Stimulated activated CD8-positive, alpha-beta memory T cell treated with anti-CD3 and anti-CD28 coated beads, Interleukin-4, amount 100 ng/mL, for 1 hour (primary cell): ENCODE measurements at places on chromosomes 4 and X.

DNA sequence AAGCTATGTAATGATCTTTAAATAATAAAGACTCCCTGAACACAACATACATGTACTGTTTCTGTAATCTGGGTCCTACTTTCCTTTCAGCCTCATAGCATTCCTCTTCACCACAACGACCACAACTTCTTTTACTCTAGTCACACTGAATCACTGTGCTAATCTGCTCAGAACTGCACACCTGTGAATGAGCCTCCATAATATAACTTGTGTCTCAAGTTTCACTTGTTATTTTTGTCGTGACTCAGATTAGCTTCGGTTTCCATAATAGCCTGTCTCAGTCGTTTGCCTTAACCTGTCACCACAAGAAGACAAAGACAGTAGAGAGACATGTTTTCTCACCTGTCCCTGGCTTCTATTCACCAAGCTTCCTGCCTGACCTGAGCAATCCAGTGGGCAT lies 61.8 kb downstream of the MAGED1 start:
- no peak for DNase-seq

DNA sequence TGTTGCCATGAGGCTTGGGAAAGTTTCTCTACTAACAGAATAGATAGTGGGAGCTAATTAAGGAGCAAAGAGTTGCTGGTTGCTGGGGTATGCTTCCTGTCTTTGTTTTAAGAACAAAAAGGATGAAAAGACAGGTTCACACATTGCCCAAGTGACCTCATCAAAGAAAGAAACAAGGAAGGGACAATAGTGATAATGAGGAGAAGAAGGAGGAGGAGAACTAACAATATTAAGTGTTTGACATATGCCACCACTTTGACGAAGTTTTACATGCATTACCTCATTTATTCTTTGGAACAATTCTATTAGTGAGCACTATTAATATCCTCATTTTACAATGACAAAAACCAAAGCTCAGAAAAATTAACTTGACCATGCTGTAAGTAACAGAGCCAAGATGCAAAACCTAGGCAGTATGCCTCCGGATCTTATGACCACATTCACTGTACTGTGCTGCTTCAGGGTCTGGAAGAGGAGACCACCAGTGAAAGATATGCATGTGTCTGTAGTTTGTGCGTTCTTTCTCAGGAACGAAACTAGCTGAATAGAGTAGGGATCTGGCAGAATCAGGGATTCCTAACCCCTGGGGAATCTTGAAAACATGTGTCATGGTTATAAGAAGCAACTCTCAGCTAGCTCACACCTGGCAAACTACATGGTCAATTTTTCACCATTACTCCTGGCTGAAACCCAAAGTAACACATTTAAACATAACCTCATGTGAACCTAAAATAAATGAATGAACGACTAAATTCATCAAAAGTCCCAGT lies 83.8 kb downstream of the MOSPD2 start:
- DNase-seq: no peak

- DNase-seq: peak; percentile 16
Observed at GRCh38 chr4:7539659-7540058, 104.9 kb upstream of the PSAPL1 start.

DNA sequence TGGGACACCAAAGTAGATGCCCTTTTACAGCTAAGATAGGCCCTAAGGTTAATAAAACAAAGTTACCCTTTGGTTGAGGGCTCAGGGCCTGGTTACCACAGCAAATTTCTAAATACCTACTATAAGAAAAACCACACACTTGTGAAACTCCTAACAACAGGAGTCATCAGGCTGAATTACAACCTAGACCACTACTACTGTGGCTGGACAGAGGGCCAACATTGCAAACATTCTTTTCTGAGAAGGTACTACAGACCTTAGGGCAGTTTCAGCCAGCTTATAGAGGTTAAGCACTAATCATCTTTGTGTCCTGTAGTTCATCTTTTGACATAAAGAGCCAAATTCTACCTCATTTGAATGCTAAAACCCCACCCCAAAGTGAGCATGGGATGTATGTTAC lies 504.0 kb downstream of the RAPGEF2 start:
- no peak for DNase-seq

- DNase-seq: no peak
Observed at GRCh38 chr4:22986262-22986661, 293.5 kb downstream of the GBA3 start.

- DNase-seq: no peak
Observed at GRCh38 chr4:107718351-107718965, 1.6 kb downstream of the PAPSS1 start.

- no peak for DNase-seq
Observed at GRCh38 chrX:124476562-124476961, 130.2 kb downstream of the SH2D1A start.

- no peak for DNase-seq
Observed at GRCh38 chr4:126661194-126661593, 971.6 kb upstream of the INTU start.

DNA sequence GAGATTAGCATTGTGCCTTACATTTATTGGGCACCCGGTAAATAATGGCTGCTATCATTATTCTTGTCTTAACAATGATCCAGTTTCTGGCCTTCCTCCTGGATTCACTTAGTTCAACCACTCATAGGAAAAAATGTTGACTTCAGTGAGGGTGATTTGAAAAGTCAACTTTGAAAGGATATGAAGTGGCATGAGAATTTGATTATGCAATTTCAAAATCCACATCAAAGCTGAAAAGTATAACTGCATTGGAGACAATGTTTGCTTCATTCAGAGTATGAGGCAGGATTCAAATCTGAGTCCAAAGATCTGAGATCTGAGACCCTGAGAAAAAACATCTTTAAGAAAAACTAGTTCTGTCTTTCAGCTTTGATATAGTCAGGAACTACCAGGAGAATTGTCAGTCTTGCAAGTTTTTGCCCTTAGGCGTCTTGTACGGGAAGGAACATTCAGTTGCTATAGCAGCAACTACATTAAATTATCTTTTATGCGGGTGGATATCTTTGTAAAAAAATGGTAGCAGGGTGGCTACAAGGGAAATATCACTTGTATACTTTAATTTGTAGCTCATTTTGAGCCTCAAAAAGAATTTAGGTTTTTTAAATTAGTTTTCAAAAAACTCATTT lies 587.5 kb upstream of the LCORL start:
- no peak for DNase-seq

DNA sequence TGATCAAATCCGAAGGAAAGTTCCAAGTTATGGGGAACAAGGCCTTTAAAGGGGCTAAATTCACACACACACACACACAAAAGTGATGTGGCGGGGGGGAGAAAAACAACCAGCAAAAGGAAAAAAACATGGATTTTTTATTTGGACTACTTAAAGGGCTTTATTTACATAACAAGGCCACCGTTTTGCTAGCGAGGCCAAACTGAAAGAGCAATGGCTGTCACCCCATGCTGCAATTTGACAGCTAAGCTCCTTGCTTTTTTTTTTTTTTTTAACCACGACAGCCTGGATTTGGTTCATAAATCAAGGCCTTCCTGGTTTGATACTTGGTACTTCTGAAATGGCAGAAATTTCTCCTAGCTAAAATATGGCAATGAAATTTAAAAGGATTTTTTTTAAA lies 99.6 kb upstream of the PTCHD1 start:
- no peak for DNase-seq

DNA sequence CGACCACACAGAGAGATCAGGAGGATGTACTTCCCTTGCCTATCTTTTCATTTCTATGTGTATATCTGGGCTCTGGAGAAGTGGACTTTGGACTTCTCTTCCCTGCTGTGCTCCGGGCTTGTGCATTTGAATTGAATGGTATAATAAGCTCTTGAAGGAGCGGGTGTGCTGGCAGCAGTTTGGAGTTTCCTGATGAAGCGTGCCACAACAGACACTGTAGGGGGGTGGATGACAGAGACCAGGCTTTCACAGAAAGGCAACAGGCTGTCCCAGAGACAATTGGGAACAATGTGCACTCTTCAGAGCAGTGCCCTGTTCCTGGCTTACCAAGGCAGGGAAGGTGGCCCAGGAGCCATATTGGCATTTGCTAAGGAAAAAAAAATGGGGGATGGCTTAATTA lies 170.1 kb downstream of the FRMPD4 start:
- no peak for DNase-seq

DNA sequence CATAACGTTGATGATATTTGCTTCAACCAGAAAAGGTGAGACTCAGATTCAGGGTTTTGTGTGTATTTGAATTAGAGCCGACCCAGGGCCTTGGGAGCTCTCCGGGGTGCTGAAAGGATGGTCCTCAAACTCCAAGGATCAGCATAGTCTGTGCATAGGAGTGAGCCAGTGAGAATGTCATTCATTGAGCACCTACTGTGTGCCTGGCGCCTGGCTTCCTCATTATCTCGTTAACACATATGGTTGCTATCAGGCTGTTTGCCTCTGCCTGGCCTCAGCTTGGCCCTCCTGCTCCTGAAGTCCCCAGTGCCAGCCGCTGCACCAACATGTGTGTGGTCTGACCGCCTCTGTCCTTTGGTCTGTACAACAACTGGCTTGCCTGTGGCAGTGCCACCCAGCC lies 25.1 kb upstream of the JAKMIP1 start:
- DNase-seq: no peak

DNA sequence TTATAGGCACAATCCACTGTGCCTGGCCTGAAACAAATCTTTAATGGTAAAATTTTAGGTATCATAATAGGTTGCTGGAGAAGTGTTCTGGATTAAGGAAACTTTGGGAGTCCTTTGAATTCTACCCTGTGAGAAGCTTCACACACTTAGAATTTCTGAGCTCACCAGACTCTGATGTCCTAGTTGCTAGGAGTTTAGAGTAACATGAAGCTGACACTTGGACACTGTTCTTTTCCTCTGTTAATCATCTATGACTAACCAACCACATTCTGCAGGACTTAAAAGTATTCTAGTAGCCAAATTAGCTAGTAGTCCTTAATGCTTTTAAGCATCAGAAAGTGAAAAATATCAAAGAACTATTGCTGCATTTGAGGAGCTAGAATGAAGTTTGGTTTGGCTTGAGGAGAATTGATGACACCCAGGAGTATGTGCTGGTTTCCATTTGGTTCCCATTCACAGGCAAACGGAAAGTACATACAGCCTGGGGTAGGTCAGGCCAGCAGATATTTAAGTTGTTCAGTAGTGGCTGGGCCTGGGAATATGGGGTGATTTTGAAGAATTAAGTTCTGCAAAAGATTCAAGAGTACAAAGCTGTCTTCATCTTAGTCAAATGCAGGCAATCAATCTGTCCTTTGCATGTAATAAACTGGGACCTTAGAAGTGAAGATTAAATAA lies 38.8 kb upstream of the IGFBP7 start:
- DNase-seq: no peak

- DNase-seq: no peak
Observed at GRCh38 chrX:38754102-38754790, 47.0 kb upstream of the MID1IP1 start.

DNA sequence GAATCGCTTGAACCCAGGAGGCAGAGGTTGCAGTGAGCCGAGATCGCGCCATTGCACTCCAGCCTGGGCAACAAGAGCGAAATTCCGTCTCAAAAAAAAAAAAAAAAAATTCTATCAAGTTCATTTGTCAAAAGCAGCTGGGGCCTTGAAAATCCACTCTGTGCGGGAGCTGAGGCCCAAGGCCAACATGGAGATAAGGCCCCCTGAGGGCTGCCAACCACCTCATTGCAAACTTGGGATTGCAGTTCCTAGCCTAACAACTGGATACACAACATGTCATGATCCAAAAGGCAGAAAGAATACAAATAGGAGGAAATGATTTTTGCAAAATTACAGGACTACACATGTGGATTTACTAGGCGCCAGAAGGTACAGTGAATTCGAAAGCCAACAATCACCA lies 22.5 kb upstream of the PRDX4 start:
- no peak for DNase-seq

GRCh38 chr4:17966312-17966711 lies 55.2 kb downstream of the LCORL start:
- DNase-seq: no peak

- DNase-seq: no peak
Observed at GRCh38 chrX:123336666-123337065, 152.6 kb downstream of the GRIA3 start.

DNA sequence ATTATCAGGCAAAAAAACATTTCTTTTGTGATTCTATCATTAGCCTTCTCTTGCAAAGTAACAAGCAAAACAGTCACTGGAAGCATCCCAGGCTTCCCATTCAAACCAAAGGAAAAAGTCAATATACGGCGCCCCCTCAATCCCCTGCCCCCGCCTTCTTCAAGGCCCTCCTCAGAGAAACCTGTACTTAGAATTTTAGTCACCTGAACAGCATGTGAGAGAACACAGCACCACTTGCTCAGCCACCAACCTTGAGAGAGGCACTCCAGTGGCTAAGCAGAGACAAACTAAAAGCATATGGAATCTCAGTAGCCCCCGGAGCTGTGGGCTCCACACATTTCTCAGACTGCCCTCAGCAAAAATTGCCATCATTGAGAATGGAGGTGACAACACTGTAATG lies 25.2 kb downstream of the LEF1 start:
- DNase-seq: no peak

DNA sequence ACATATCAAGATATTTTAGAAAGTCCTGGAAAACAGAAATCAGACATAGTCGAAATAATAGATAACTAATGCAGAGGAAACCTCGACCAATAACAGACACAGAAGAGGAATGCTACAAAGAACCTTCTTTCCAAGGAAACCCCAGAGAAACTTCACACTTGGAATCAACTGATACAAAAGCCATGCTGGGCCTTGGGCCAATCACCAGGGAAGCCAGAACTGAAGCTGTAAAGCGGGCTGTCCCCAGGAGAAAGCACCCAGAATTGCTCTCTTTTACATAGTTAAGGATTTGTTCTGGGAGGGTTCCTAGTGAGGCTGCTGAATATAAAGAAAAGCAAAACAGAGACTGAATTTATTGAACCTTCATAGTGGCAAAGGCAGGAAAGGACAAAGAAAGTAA lies 100.5 kb downstream of the PRDM5 start:
- DNase-seq: no peak

DNA sequence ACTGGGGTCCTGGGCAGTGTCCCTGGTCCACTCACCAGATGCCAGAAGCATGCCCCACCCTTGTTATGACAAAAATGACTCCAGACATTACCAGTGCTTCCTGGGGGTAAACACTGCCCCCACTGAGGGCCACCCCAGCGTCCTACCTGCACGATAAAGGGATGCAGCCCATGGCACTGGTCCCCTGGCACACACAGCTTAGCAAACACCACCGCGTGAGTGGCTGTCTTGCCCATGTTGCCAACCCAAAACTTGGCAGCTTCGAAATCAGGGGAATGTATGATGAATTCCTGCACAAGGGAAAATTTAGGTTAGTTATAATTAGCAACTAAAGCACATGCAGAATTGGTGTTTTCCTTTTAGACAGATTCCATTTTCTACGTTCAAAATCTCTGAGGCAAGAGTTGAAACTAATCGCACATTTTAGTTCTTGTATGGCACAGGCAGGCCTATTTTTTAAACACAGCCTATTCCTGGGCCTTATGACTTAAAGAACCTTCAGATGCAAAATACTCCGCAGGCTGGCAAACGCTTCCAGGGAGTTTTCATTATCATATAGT lies 30.4 kb downstream of the ACOX3 start:
- DNase-seq: no peak

- no peak for DNase-seq
Observed at GRCh38 chr4:176238157-176238610, 30.8 kb downstream of the ASB5 start.
